ENCODE measurements at places on chromosomes 3 and 15.

- no peak for DNase-seq
Observed at GRCh38 chr3:184663356-184663755, 48.5 kb downstream of the MAGEF1 start.

DNA sequence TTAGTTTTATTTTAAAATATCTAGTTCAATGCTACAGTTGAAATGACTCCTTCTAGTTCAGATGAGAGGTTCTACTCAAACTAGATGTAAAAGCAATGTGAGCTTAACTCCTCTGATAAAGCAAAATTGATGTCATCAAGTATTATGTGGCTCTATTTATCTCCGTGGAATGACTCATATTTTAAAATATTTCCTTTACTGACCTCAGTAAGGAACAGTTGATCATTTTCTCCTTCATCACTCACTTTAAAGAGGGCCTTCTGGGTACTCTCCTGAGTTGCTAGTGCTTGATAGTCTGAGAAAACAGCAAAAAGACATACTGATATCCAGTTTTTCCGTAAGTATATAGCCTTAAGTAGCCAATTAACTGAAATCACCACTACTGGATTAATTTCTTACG, 1099.3 kb downstream of the ROBO2 start:
- no peak for DNase-seq

GRCh38 chr15:51051776-51052175, 42.9 kb downstream of the TNFAIP8L3 start:
- DNase-seq: no peak

DNA sequence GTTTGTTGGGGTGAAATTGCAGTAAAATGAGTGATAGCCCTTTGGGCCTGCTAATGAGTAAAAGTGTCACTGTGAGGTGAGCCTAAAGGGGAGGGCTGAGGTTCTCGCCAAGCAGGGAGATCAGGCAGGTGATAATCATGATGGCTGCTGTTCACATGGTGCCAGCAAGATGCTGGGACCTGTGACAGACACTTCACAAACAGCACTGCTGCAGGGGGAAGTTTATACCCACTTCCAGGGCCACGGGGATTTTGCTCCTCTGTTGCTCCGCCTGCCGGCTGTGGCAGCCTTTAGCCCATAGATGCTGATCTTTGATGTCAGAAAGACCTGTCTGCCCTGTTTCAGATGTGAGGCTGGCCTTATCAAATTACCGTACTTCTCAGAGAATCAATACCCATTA, 96.7 kb downstream of the SV2B start:
- no peak for DNase-seq

DNA sequence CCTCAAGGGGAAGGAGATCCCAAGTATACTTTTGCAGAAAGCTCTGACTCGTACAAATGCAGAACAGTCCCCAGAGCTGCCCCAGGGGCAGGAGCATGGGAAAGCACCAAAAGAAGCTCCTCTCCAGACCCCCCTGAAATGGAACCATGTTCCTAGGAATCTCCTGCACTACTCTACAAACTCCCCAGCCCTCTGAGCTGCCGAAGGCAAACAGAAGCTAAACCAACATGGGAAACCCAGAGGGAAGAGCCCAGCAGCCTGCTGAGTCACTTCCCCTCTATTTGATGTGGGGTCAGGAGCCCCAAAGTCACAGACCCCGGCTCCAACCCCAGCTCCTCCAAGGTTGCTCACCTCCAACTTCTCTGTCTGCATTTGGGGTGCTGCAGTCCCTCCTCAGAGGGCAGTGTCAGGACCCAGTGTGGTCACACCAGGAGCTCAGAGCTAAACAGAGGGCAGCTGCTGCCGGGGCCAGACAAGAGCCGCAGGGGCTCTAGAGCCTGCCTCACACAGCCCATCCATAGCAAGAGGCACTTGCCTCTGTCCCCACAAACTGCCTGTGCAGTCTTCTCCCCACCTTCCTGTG, 3.8 kb upstream of the PLXNA1 start:
- no peak for DNase-seq

DNA sequence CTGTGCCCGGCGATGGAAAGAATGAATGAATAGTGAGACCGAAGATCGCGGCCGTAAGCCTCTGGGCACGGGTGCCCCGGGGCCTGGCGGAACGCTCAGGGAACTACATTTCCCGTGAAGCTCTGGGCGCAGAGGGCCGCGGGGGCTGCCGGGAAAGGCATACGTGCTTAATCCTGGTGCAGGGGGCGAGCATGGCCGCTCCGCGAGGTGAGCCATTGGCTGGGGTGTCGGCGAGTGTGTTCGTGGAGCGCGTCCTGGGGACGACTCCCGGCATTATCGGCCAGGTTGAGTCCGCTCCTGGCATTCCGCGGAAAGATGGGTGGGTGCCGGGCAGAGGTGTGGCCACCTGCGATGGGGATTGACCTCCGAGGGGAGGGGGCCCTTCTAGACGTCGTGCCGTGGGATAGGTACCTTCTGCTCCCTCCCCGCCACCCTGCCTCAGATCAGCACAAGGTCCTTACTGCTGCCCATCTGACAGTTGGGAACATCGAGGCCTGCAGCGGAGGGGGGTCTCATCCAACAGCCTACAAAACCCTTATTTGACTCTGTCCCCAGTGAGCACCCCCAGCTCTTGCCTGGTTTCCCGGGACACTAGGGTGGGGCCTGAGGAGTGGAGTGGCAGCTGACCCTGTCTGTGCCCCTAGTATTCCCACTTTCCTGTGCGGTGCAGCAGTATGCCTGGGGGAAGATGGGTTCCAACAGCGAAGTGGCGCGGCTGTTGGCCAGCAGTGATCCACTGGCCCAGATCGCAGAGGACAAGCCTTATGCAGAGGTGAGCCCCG, at the start of gene MPI:
Gene MPI (plus strand): TSS at position 160 of the 782 bp plus-strand sequence. CDS start 32 bp downstream, at position 192.
- no peak for DNase-seq

DNA sequence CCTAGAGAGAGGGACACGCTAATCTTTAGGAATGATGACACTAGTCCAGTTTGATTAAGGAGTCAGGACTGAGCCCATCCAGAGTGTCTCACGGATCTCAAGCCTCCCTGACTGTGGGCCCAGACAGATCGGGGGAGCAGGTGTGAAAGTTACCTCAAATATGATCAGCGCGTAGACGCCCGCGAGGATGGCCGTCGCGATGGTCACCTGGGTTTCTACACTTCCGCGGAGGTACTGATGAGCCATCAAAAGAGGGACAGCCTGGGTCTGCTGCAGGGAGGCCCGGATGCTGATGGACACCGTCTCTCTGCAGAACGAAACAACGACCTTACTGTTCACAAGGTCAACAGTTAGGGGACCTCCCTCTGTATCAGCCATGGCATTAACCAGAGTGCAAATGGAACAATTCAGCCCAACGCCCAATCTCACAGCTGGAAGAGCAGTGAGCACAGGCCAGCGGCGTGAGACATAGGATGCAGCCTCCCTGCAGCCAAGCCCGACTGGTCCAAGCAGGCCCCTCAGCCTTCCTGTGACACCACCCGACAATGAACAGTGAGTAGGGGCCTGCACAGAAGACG, 84.4 kb downstream of the OCA2 start:
- no peak for DNase-seq

- DNase-seq: no peak
Observed at GRCh38 chr3:184336547-184337398, 627 bp upstream of the FAM131A start.

- DNase-seq: no peak
Observed at GRCh38 chr3:58839964-58840363, 173.4 kb upstream of the FAM3D start.

DNA sequence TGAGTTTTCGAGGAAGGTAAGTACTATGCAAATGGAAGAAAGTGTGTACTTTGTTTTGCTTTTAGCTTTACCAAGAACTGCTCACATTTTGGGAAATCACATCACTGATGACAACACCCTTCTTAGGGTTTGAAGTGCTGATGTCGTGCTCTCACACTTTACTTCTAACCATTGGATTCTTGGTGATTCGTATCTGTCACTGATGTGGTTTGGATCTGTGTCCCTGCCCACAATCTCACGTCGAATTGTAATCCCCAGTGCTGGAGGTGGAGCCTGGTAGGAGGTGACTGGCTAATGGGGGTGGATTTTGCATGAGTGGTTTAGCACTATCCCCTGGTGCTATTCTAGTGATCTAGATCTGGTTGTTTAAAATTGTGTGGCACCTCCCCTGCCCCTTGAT, 75.4 kb upstream of the RGMA start:
- DNase-seq: no peak

- DNase-seq: no peak
Observed at GRCh38 chr3:114093596-114093995, 37.1 kb downstream of the QTRT2 start.

DNA sequence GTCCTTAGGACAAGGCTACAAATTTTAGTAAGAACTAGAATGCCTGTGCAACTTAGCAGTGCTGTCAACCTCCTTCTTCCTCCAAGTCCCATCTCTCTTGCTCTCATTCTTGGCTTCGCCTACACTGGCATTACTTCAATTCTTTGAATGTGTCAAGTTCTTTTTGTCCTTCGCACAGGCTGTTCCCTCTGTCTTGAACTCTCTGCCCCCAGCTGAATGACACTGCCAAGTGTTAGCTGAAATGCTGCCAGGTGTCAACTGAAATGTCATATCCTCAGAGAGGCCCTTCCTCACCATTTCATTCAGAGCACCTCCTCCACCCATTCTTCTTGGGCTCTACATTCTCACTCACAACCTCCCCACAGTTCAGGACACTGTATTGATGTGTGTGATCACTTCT, 48.8 kb upstream of the PSMD6 start:
- no peak for DNase-seq

GRCh38 chr3:190676481-190676880, 162.6 kb downstream of the IL1RAP start:
- no peak for DNase-seq

DNA sequence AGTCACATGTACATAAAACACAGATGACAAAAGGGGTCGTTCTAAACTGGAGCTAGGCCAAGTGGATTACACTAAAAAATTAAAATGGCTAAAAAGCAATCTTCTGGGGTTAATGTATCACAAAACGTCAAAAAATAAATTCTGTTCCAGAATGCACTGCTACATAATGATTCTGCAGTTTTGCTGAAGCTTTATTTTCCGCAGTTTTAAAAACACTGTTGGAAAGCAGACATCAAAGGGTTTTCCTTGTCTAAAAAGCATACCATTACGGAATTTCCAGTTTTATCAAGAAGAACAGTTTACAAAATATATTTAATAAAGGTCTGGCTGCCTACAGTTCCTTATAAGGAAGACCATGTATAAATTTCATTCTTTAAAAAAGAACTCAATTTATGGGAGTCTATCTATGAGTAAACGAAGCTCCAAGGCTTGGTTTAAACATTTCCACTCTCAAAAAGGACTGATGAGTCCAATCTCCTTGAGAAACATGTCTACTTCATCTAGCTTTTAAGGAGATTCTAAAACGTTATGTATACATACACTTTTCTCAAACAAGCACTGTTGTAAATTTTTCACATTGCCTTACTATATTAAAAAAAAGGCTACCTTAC, 1.3 kb downstream of the DMXL2 start:
- no peak for DNase-seq

- no peak for DNase-seq
Observed at GRCh38 chr15:95635666-95636065, 694.8 kb upstream of the NR2F2 start.

DNA sequence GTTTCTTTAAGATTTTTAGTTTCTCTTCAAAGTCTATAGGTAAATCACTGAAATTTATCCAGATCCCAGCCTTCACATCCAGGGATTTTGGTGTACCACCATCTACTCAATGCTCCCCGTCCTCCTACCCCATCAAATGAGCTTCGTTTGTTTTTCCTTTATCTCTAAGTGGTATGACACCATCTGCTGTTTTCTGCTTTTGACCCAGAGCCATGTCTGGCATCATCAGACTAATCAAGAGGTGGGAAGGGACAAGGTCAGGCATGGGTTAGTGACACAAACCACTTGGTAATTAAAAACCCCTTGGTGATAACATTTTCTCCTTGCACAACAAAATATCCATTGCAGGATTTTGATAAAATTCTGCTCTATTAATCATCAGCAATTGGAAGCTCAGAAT, 92.7 kb upstream of the GOLGA8J start:
- no peak for DNase-seq

GRCh38 chr3:154131830-154132229, 10.6 kb downstream of the ARHGEF26 start:
- no peak for DNase-seq

DNA sequence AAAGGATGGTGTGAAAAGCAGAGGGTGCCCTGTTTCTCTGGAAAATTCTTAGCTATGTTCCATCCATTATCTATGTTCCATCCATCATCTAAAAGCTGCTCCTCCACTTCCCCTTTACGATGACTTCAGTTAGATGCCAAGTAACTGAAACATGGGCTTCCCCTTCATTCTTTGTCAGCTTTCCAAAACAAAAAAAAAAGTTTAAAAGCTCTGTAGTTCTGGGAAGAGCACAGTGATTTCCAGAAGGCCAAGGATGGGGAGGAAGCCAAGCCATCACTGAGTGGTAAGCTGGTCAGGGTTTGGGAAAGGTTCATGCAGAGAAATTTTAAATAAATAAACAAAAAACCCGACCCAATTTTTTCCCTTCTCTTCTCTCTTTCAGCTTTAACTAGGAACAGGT, 111.5 kb downstream of the CFAP44 start:
- no peak for DNase-seq

DNA sequence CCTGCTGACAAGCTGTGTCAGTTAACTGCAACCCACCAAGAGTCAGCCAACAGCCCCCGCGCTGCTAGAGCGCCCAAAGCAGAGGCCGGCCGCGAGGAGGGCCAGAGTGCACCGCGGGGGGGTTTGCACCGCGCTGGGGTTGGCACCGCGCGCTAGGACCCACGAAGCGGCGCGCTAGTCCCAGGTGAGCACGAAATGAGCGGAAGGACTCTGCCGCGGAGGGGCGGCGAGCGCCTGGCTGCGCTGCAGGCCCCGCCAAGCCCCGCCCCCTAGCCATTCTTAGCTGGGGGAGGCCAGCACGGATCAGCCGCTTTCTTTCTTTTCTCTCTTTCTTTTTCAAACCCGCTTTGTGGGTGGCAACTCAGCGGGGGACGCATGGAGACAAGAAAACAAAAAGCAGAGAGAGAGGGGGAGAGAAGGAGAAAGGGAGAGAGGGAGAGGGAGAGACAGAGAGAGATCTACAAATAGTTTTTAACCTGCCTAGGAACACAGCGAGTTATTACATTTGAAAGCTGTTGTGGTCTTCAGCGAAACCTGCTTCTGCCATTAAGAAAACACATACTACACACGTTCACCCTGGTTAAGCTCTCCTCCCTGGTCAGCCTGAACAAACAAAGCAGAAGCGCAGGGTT, 6.9 kb upstream of the FOXB1 start:
- no peak for DNase-seq

- no peak for DNase-seq
Observed at GRCh38 chr3:10356461-10356981, 35.6 kb upstream of the SEC13 start.

DNA sequence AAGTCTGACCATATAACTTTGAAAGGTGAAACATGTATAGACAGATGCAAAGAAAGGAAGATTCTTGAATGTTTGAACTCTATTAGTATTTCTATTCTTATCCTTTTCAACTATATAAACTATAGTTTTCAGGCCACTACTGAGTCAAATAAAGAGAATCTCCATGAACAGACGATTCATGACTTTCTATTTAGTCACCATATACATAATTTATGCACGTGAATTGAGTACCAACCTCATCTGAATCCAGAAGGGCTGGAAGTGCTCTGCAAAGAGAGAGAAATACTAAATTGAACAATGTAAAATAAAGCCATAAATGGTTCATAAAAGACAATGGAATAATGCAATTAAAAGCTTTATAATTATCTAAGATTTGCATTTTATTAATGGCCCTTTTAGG, 9.5 kb upstream of the VPS39 start:
- DNase-seq: no peak

Measured in cortex of kidney (tissue), 1 donor.